Colonic mucosa (tissue), 4 donors: ENCODE measurements at places on chromosomes 3 and 15. TPM values are rescaled to one million over a fixed set of nuclear protein-coding genes. Genes with fewer than 3 reads are reported as not detected.

DNA sequence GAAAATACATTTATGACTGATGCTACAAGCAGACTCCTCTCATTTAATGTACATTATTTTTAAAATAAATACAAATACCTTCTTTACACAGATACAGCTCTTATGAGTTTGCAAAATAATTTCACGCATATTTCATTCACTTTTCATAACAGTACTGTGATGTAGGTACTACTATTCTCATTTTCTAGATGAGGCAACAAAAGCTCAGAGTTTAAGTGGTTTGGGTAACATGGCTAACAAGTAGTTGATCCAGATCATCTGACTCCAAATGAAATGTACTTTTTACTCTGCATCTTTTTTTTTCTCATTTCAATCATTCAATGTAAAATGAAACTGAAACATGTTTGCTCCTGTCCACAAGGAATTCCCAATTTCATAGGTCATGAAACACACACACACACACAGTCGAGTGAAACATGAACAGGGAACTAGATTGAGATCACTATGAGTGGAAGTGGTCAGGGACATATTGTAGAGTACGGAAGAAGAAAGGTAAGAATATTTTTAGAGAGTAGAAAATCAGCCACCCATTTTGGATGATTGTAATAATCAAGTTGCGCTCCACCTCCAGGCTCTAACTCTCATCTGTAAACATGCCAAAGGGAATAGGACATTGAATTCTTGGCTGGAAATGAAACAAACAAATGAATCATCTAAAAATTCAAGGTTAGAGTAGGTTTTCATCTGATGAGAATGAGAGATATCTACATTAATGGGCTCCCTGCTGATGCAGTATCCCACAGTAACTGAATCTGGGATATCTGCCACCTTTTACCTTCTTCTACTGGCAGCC lies 92.4 kb downstream of the CLDN1 start:
- no peak for DNase-seq

DNA sequence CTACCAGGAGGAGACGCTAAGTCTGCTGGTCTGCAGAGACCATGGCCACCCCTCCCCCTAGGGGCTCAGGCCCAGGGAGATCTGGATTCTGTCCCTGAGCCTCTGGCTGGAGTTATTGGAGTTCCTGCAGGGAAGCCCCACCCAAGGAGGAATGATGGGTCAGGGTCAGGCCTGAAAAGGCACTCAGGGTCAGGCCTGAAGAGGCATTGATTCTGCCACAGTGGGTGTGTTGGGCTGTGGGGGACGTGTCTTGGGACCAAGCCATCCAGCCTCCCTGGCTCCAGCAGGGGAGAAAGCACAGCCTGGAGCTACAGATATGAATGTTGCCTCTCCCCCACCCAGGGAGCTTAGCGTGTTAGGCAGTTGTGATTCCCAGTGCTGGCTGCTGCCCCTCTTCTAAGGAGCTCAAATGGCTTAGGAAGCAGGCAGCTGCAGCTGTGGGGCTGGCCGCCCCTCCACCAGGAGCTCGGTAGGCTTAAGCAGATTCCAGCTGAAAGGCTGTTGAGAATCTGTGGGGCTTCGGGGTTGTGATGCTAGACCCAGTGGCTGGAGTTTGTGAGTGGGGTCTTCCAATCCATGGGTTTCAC lies 176.7 kb downstream of the CHL1 start:
- no peak for DNase-seq

GRCh38 chr3:41974223-41974622 lies 12.3 kb upstream of the ULK4 start:
- no peak for DNase-seq

GRCh38 chr3:111956995-111957734 lies 21.7 kb upstream of the ABHD10 start:
- DNase-seq = no peak

DNA sequence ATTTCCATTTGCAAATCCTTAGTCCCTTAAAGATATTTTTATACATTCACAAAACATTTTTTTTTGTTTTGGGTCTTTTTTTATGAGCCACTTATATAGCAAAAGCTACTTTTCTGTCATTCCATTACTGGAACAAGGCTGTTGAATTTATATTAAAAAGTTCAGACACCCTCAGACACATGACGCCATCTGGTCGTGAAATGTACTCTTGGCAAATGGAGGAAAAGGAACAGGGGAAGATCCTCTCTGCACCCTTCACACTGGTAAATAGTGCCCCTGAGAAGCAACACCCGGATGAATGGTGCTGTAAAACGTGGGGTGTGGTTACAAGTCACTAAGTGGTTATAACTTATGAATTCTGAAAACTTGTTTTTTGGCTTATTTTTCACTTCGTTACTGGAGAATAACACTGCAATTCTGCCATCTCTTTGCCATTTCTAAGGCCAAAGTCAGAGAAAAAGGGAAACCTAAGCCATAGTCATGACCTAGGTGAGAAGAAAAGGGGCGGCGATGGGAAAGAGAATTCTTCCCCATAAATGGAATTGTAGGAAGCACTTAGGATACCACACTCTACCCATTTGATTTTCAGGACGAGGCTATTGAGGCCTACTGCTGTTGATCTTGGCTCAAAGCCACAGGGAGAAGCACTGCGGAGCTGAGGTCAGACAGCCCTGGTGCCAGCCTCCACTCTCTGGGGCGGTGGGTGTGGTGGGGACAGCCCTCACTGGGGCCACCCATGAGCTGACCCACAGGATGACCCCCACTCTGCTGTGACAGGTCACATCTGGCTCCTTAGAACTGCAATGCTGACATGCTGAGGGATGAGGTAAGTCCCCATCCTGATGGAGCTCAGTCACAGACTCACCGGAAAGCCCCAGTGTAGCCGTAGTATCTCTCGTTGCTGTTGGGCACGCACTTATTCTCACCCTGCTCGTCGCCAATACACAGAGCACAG lies 21.9 kb downstream of the LTF start:
- peak; percentile 64 for DNase-seq

GRCh38 chr3:138946663-138947494 lies at the start of the genes FOXL2 and FOXL2NB:
TSS of gene FOXL2 (minus strand) at chr3:138947137. CDS start at chr3:138946722, 415 bp downstream.
TSS of gene FOXL2NB (plus strand) at chr3:138947217. CDS start at chr3:138947365, 148 bp downstream.
- no peak for DNase-seq

- peak; percentile 30 for DNase-seq
Observed at GRCh38 chr15:80093854-80094418, 34.5 kb downstream of the ZFAND6 start.

DNA sequence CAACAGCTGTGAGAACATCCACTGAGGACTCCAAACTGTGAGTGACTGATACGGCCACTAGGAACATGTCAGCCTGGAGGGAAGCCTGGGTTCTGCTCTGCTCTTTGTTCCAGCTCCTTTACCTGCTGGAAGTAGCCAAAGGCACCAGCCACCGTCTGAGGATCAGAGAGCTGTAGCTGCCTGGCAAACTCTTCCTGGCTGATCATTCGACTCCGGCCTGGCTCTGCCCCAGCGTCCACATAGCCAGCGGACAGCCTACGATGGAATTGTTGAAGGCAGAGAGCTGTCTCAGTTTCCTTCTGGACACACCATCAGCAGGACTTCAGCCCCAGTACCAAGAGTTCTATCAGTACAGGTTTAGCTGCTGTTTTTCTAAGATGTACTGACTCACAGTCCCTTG lies 5.7 kb downstream of the LPCAT4 start:
- DNase-seq = no peak

- no peak for DNase-seq
Observed at GRCh38 chr3:58792921-58793451, 126.4 kb upstream of the FAM3D start.

DNA sequence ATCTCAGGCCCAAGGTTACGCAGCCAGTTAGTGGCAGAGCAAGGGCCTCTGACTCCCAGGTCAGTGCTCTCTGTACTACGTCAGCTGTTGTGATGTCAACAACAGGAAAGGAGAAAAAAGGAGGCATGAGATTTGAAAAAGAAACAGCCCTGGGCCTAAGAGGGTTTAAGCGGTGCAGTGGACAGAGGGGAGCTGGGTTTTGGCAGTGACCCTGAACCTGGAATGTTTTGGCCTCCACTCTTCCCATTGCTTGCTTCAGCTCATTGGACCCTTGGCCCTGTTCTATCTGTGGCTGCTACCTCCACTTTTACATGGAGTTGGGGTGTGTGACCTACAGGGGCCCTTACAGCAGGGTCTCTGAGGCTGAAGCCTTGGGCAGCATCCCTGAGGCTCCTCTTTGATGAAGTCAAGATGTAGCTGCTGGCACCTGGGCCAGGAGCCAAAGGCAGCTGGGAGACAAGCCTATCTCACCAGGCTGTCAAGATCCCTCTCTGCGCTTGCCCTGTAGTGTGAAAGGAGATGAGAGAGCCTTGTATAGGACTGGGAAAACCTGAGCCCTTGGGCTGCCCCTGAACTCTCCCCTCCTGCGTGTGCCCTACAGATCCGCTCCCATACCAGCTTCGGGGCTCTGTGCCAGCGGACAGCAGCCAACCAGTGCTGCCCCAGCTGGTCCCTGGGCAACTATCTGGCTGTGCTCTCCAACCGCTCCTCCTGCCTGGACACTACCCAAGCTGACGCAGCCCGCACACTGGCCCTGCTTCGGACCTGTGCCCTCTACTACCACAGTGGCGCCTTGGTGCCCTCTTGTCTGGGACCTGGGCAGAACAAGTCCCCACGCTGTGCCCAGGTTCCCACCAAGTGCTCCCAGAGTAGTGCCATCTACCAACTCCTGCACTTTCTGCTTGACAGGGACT lies 8.7 kb downstream of the DISP2 start:
- no peak for DNase-seq

- DNase-seq = no peak
Observed at GRCh38 chr15:71055461-71055860, 59.8 kb upstream of the THSD4 start.

DNA sequence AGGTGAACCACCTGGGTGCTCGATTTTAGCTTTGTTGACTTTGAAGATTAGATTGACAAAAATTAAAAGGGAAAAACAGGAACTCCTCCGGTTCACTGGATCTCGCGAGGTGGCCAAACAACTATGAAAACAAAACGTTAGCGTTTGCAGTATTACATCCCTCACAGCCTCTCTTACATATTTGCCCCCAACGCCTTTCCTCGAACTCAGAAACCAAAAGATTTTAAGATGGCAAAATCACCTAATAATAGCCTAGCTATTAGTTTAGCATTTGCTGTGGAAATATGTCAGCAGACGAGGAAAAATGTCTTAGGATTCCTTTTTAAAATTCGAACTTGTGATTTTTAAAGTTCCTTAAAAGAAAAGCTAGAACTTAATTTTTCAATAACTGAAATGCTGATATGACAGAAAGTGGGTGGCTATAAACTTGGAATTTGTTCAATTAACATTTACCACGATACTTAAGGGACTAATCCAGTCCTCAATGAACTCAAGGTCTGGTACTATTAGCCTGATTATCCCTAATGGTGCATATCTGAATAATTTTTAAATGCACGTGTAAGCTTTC lies 491 bp upstream of the SENP7 start:
- DNase-seq = no peak

GRCh38 chr3:149816986-149817385 lies 4.0 kb downstream of the RNF13 start:
- no peak for DNase-seq

DNA sequence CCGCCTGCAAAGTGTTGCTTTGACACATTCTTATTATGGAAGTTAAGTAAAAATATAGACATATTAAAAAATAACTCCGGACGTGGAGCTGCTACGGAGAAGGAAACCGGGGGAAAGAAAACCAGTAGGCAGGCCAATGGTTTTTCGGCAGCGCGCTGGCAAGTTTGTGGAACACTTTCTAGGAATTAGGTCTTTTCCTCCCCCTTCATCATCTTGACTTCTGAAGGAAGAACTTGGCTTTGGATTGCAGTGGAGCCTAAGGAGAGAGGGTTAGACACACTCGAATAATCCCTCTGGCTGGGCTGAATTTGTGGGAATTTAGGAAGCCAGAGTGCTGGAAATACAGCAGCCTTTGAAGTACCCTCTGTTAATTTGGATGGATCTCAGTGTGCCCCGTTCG lies 317 bp downstream of the ROBO2 start:
- no peak for DNase-seq

DNA sequence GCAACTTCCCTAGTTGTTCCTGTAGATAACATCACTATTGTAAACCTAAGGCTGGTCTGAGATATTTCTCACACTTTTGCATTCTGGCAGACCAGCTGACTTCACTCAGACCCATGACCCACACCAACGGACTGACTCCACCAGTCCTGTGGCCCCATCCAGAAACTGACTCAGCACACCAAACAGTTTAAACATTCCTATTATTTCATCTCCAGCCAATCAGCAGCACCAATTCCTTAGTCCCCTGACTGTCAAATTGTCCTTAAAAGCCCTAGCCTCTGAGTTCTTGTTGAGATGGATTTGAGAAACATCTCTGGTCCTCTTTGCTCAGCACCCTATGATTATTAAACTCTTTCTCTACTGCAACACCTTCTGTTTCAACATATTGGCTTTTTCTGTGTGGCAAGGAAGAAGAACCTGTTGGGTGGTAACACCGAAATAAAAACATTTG lies 12.2 kb upstream of the IDH2 start:
- no peak for DNase-seq

FBLN2 gene
- total RNA-seq = 24.1 TPM

TMCO5A gene
- total RNA-seq = not detected

CA12 gene
- total RNA-seq = 339 TPM

RTP1 gene
- not detected for total RNA-seq

LRRC3B gene
- total RNA-seq = 0.15 TPM

PCBP4 gene
- total RNA-seq = 22.4 TPM
